Spinal cord (tissue), 10 donors: ENCODE measurements at places on chromosomes 1 and 21. TPM values are rescaled to one million over a fixed set of nuclear protein-coding genes. Genes with fewer than 3 reads are reported as not detected.

The ATP1A4 gene
- 2.1 TPM for polyA plus RNA-seq

The B3GALT5 gene
- 3.4 TPM for polyA plus RNA-seq

The OR2T2 gene
- polyA plus RNA-seq = not detected

The LENEP gene
- not detected for polyA plus RNA-seq

The LCE1A gene
- polyA plus RNA-seq = not detected

The PLEKHG5 gene
- 32.9 TPM for polyA plus RNA-seq

The S100A7A gene
- not detected for polyA plus RNA-seq

The TSSK3 gene
- polyA plus RNA-seq = 2.3 TPM

The DYRK3 gene
- 9.6 TPM for polyA plus RNA-seq

The MTARC2 gene
- 26.4 TPM for polyA plus RNA-seq

The MTARC1 gene
- 27.9 TPM for polyA plus RNA-seq

The PTPRF gene
- 107 TPM for polyA plus RNA-seq

The ELAPOR1 gene
- polyA plus RNA-seq = 9.2 TPM

The DHRS3 gene
- polyA plus RNA-seq = 22.1 TPM

The OR2T34 gene
- not detected for polyA plus RNA-seq

The CRABP2 gene
- polyA plus RNA-seq = 37.7 TPM

The NLRP3 gene
- 1.9 TPM for polyA plus RNA-seq

The NBPF4 gene
- polyA plus RNA-seq = 0.25 TPM

The MYCL gene
- polyA plus RNA-seq = 16.6 TPM

The ARHGAP29 gene
- 15.3 TPM for polyA plus RNA-seq

The NUDT4B gene
- polyA plus RNA-seq = not detected

The PTGS2 gene
- polyA plus RNA-seq = 0.84 TPM

The ANGPTL1 gene
- 4.9 TPM for polyA plus RNA-seq

The STUM gene
- polyA plus RNA-seq = 20.7 TPM

The DYNLT5 gene
- polyA plus RNA-seq = 29.7 TPM

The MECR gene
- polyA plus RNA-seq = 43.0 TPM
